ENCODE measurements at places on chromosomes 4 and X.

GRCh38 chr4:75708218-75708691 is 16.1 kb upstream of the USO1 start:
- no peak for DNase-seq

DNA sequence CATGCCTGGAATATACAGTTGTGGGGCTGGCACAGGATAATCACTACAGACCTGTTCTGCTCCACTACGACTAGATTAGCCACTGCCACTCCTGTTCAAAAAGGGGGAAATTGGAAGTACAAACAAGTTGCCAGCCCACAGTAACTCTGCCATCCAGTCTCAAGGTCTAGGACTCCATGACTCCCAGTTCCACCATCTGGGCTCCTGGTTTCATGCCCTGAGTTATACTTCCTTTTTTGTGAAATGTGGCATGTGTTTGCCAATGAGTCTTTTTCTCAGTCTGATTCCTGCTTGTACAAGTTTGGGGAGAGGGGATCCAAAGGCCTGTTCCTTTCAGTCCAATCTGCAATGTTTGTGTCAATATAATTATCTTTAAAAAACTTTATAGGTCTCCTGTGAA is 1.0 kb upstream of the BLOC1S4 start:
- DNase-seq: no peak

DNA sequence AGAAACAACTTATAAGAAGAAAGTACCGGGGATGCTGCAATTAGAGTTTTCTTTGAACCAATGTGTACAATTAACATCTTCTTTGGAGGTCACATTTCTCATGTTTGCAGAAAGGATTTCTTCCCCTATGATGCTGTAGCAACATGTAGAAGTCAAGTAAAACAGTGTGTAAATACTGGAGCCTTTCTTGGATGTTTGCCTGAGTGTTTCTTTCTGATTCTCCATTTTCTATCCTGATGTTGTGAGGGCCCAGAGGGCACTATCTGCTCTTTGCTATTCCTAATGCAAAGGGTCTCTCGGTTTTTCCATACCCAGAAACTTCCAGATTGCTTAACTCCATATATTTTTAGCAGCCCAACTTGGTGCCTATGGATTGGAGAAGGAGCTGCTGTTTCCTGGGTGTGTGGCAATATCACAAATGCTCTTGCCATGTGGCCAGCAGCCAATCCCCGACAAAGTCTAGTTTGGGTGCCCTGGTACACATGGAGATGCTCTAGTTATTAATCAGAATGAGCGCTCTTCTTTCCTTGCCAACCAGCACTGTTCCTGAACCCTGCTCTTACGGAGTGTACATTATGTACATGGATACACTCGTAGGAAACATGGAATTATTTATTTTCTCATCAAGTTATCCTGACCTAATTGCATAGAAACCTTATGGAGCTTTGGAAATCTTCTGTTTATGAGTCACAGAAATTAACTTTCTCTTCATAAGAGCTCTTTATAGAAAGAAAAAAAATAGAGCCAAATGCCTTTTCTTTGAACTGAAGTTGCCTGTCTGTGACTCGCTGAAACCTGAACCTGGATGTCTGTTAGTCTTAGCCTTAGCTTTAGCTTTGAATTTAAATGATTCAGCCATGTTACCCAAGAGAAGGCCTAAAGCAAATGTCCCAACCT is 67.0 kb upstream of the GPC4 start:
- no peak for DNase-seq

DNA sequence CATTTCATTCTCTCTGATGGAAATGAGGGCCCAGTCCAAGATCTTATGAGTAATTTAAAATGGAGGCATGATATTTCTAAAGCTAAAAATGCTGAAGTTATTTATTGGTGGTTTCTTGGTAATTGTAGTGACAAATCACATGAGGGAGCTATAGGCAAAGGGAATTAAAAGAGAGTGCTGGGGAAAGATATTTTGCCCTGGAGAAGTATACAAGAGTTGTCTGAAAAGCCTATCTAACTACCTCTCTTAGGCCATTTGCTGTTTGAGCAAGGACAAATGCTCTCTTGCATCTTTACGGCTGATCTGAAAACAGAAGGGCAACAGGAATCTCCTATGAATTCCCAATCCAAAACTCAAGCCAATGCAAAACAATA is 89.4 kb downstream of the FMR1NB start:
- no peak for DNase-seq

- DNase-seq: no peak
These were observed 33.9 kb downstream of the PAGE1 start for GRCh38 chrX:49661881-49662280.

DNA sequence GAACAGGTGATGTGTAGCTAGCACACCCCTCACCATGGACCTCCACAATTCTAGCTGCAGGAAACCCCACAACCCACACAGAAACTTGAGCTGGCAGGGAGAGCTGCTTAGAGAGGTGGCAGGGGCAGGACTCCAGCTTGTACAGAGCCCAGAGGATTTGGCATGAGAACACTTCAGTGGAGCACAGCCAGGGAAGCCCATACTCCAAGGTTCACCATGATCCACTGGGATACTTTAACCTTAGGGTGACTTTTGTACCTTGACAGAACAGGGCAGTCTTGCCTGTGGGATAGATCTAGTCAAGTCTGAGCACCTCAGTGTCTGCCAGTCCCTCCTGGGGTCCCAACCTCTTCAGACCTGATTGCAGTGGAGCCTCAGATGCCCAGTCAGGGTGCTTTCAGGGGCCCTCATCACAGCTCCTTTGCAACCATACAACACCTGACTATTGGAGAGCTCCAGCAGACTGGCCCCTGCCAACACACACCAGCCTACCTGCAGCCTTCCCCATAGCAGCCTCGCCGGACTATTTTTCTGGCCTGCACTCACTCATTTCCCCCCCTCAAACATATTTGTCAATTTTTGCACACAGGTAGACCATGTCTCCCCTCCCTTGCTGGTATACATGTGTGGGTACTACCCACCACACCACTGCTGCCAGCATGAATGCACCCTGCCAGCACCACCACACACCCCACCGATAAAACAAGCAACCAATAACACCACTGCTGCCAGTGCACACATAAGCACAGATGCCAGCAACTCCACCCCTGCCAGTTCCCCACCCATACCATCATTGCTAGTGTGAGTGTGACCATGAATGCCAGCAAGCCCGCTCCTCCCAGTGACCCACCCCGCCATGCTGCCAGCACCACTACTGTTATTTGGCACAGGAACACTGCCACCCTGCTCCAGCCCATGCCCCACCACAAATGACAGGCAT is 56.0 kb upstream of the CDX4 start:
- DNase-seq: no peak

DNA sequence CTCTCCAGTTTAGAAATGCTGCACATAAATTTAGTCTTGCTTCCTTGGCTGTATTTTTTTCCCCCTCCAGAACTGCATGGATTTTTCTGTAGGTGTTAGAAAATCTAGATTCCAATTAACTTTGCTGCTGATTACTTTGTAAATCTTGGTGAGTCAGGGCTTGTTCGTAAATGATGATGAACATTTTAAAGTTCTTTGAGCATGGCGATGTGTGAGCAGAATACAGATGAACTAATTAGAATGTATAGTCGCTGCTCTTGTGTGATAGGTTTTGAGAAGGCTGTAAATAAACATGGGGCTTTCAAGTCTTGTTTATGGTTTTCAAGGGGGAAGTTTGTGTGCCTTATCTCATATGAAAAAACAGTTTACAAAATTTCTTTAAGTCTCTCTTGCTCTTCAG is 23.3 kb downstream of the LIMCH1 start:
- DNase-seq: no peak

GRCh38 chr4:189088780-189089179 is 851.9 kb upstream of the FRG1 start:
- no peak for DNase-seq

All from T-helper 9 cell (primary cell).